ENCODE measurements at places on chromosomes 16 and 17.
A peak's percentile ranks its signal among the peaks of the same experiment; 100 is the strongest.

- DNase-seq: no peak
Observed at GRCh38 chr17:76537288-76537577, 276 bp downstream of the CYGB start.

- no peak for DNase-seq
Observed at GRCh38 chr16:74742051-74742481, 32.6 kb downstream of the FA2H start.

- no peak for DNase-seq
Observed at GRCh38 chr16:88084881-88085280, 133.6 kb downstream of the BANP start.

DNA sequence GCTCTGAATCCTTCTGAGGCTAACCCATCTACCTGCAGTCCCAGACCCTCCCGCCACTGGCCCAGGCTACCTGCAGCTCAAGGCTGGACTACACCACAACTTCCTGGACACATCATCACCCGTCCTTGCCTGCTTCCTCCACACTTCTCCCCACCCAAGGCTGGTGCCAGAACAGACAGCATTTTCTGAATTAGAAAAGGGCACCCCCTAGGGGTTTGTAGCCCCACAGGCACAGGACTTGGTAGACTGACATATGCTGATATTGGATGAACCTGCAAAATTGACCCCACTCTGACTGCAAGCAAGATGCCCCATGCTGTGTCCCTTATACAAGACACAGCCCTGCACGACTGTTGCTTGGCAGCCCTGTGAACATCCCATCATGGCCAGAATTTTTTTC is 271.5 kb upstream of the C16orf82 start:
- DNase-seq: no peak

DNA sequence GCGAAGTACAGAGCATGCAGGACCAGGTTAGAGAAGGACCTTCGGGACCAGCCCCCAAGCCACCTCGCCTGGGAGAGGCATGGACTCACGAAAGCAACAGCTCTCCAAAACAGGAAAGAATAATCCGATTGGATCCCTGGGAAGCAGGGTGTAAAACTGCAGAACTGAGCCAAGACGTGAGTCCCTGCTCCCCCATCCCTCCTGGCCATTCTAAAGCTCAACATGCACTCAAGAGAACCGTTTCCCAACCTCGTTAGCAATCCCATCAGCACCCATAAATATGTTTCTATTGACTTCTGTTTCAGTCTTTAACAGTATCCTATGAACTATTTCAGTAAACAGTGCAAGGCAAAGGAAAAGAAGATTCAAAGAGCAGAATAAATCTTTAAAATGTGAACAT is 167.0 kb downstream of the COPRS start:
- no peak for DNase-seq

DNA sequence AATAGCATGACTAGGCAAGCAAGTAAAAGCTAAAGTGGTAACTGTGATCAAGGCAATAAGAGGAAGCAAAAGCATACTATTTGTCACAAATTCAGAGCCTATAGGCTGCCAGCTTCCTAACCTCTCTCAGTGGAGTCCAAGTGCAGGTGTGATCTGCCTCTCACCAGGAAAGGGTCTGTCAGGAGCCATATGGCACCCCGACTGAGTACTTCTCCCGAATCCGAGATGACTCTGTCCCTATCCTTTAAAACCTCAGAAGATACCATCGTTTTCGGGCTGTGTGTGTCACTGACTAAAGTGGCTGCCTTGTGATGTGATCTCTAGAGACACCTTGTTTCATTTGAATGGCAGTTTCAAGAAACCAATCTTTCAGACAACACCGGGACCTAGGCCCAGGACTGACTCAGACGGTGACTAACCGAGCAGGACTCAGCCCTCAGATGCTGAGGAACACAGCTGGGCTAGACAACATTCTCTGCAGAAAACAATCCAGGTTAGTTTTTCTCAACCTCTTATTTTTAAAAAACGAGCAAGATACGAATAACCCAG is 63.6 kb downstream of the SMG6 start:
- no peak for DNase-seq

GRCh38 chr17:20097330-20097729 is 88.2 kb downstream of the SPECC1 start:
- DNase-seq: no peak

- DNase-seq: no peak
Observed at GRCh38 chr16:68155425-68155824, 70.3 kb downstream of the NFATC3 start.

- no peak for DNase-seq
Observed at GRCh38 chr16:49312389-49312985, 30.8 kb upstream of the CBLN1 start.

GRCh38 chr16:10421596-10421995 is 35.7 kb downstream of the ATF7IP2 start:
- DNase-seq: no peak

GRCh38 chr17:45410144-45411091 is 22.3 kb downstream of the ARHGAP27 start:
- no peak for DNase-seq

- DNase-seq: peak; percentile 21
Observed at GRCh38 chr17:29178750-29179231, 1.4 kb downstream of the MYO18A start.

All from NCI-H526 treated with DMSO at 0.1 percent for 48 hours (cell line).